ENCODE measurements at places on chromosomes 1 and 21. TPM values are rescaled to one million over a fixed set of nuclear protein-coding genes. Genes with fewer than 3 reads are reported as not detected.

DNA sequence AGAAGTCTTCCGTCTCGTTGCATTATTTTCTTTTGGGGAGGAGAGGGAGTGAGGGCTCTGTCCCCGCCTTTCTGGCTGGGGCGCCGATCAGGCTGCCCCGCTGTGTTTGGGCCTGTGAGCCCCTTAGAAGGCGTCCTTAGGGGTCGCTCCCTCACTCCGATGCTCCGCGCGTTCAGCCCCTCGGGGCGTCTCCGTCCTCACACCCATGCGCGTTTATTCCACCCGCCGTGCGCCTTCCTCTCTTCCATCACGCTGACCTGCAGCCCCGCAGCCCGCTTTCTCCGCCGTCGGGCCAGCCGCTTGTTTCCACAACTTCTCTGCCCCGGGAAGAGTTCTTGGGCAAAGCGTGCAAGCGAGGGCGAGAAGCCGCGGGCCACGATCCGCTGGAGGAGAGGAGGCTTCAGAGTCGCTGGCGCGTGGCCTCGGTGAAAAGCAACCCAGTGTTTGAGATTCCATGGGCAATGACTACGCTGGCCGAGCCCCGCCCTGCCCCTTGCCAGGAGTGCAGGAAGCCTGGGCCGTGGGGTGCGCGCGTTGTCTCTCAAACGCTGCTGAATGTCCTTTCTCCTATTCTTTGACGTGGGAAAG is 27.7 kb downstream of the TRIM11 start:
- H3K27me3 ChIP-seq: no peaks in the 10 kb centered on the region
- H3K4me1 ChIP-seq: peaks cover 6% of the 10 kb centered on the region
- H3K36me3 ChIP-seq: no peaks in the 10 kb centered on the region
- DNase-seq: peak; percentile 32

DNA sequence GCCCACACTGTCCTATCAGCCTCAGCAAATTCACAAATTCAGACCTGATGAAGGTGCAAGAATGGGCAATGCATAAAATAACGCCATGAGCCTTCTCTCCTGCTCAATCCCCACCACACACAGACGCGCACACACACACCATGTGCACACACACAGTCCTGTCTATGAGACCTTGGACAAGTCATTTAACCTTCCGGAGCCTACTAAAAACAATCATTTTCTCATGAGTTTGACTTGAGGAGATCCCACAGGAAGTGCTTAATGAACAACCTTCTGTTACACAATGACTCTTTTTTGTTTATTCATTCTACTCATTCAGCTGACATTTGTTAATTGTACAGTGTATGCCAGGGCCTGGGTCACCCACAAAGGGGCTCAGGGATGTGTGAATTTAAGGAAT is 125.4 kb downstream of the EDEM3 start:
- H3K36me3 ChIP-seq: no peaks in the 10 kb centered on the region
- peak overlapping the region; percentile 61 for H3K27ac ChIP-seq
- H3K4me1 ChIP-seq: peaks cover 50% of the 10 kb centered on the region
- no peaks in the 10 kb centered on the region for H3K27me3 ChIP-seq
- DNase-seq: no peak
- H3K4me3 ChIP-seq: no peak overlapping the region

- no peaks in the 10 kb centered on the region for H3K4me1 ChIP-seq
- H3K27me3 ChIP-seq: peaks cover 5% of the 10 kb centered on the region
- no peak overlapping the region for H3K27ac ChIP-seq
- H3K4me3 ChIP-seq: no peak overlapping the region
- no peaks in the 10 kb centered on the region for H3K36me3 ChIP-seq
Measured at GRCh38 chr1:30263888-30264671, 459.3 kb downstream of the MATN1 start.

- no peak for DNase-seq
- peaks cover 3% of the 10 kb centered on the region for H3K4me1 ChIP-seq
- no peak overlapping the region for H3K4me3 ChIP-seq
- H3K36me3 ChIP-seq: no peaks in the 10 kb centered on the region
Measured at GRCh38 chr1:91567583-91567982, 66.9 kb downstream of the CDC7 start.

DNA sequence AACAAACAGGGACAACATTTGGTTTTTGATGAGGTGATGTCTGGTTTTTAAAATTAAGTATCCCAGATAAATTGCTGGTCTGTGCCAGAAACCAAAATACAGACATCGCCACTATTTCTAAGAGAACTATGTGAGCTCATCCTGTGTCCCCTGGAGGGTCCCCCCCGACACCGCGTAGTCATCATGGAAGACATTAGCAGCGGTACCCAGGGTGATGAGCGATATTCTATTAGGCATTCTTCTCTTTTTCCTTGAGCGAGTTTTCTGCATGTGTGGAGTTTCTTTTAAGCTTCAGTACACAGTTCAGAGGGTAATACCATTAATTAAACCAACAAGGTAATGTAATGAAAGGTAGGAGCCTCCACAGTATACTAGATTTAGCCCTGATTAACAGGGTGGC is 26.5 kb downstream of the KAZN start:
- H3K27ac ChIP-seq: no peak overlapping the region
- no peak for DNase-seq
- no peaks in the 10 kb centered on the region for H3K36me3 ChIP-seq
- no peak overlapping the region for H3K4me3 ChIP-seq
- H3K27me3 ChIP-seq: no peaks in the 10 kb centered on the region
- H3K4me1 ChIP-seq: no peaks in the 10 kb centered on the region

DNA sequence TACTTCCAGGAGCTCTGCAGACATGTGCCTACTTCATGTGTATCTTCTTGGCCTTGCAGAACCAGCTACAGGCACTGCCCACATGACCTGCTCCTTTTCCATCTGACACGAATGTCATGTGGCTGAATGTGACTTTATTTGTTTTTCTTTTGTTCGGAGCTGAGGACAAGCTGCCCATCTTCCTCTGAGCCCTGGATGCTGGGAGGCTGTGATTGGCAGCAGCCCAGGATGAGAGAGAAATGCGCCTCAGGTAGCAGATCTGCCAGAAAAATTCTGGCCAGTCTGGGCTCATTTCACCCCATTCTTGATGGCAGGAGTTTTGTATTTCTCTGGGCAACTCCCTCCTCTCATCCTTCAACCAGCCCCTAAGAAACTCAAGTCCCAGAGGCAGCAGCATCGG is 372.0 kb downstream of the RPS6KC1 start:
- no peak overlapping the region for H3K27ac ChIP-seq
- DNase-seq: no peak
- no peaks in the 10 kb centered on the region for H3K36me3 ChIP-seq
- no peaks in the 10 kb centered on the region for H3K27me3 ChIP-seq
- no peaks in the 10 kb centered on the region for H3K4me1 ChIP-seq

GRCh38 chr1:11474826-11475225 is 4.1 kb upstream of the DISP3 start:
- no peaks in the 10 kb centered on the region for H3K36me3 ChIP-seq
- H3K4me3 ChIP-seq: no peak overlapping the region
- DNase-seq: no peak
- no peak overlapping the region for H3K27ac ChIP-seq
- H3K27me3 ChIP-seq: no peaks in the 10 kb centered on the region

GRCh38 chr1:198776602-198777029 is 137.8 kb downstream of the PTPRC start:
- peak overlapping the region; percentile 60 for H3K27ac ChIP-seq
- H3K4me3 ChIP-seq: no peak overlapping the region
- no peaks in the 10 kb centered on the region for H3K27me3 ChIP-seq
- no peaks in the 10 kb centered on the region for H3K4me1 ChIP-seq

DNA sequence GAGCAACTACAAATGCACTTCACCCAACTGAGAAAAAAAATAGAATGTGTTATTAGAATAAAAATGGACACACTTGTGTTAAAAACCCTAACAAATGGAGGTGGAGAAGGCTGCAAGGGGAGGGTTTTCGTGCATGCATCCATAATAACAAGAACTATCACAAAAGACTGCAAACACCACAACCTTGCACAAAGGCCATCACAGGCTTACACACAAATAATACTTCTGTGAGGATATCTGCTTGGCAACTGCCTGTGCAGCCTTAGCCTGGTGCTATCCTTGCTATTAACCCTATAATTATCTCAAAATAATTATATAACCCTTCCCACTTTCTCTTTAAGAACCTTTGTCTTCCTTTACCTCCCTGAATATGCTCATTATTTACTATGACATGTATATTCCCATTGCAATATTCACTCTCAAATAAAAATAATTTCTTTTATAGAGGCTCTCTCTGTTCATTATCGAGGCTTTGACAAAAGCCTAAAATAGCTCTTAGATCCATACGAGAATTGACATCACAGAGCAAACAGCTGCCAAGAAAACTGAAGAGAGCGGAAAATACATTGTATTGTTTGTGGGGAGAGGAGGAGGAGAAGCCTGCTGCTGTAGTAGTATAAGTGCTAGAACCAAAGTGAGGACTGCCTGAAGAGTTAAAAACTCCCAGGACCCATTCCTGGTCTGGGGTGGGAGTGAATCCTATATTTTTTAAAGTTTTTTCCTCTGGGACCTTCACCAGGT is 1768.7 kb downstream of the BRINP3 start:
- no peaks in the 10 kb centered on the region for H3K36me3 ChIP-seq
- H3K4me1 ChIP-seq: no peaks in the 10 kb centered on the region
- H3K27me3 ChIP-seq: no peaks in the 10 kb centered on the region
- no peak for DNase-seq

- no peak overlapping the region for H3K27ac ChIP-seq
- no peak for DNase-seq
- H3K27me3 ChIP-seq: peaks cover 3% of the 10 kb centered on the region
- no peaks in the 10 kb centered on the region for H3K4me1 ChIP-seq
- H3K4me3 ChIP-seq: no peak overlapping the region
Measured at GRCh38 chr1:233357595-233358397, 30.3 kb downstream of the MAP3K21 start.

DNA sequence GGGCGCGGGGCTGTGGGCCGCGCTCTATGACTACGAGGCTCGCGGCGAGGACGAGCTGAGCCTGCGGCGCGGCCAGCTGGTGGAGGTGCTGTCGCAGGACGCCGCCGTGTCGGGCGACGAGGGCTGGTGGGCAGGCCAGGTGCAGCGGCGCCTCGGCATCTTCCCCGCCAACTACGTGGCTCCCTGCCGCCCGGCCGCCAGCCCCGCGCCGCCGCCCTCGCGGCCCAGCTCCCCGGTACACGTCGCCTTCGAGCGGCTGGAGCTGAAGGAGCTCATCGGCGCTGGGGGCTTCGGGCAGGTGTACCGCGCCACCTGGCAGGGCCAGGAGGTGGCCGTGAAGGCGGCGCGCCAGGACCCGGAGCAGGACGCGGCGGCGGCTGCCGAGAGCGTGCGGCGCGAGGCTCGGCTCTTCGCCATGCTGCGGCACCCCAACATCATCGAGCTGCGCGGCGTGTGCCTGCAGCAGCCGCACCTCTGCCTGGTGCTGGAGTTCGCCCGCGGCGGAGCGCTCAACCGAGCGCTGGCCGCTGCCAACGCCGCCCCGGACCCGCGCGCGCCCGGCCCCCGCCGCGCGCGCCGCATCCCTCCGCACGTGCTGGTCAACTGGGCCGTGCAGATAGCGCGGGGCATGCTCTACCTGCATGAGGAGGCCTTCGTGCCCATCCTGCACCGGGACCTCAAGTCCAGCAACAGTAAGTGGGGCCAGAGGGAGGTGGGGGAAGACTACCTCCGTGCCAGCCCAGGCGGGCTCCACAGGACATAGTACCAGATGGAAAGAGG is 808 bp downstream of the MAP3K21 start:
- no peaks in the 10 kb centered on the region for H3K36me3 ChIP-seq
- DNase-seq: peak; percentile 49

GRCh38 chr1:38028105-38028591 is 15.6 kb downstream of the UTP11 start:
- peaks cover 7% of the 10 kb centered on the region for H3K36me3 ChIP-seq
- H3K27ac ChIP-seq: peak overlapping the region; percentile 72
- no peak for DNase-seq
- H3K27me3 ChIP-seq: no peaks in the 10 kb centered on the region
- no peak overlapping the region for H3K4me3 ChIP-seq
- H3K4me1 ChIP-seq: peaks cover 78% of the 10 kb centered on the region

DNA sequence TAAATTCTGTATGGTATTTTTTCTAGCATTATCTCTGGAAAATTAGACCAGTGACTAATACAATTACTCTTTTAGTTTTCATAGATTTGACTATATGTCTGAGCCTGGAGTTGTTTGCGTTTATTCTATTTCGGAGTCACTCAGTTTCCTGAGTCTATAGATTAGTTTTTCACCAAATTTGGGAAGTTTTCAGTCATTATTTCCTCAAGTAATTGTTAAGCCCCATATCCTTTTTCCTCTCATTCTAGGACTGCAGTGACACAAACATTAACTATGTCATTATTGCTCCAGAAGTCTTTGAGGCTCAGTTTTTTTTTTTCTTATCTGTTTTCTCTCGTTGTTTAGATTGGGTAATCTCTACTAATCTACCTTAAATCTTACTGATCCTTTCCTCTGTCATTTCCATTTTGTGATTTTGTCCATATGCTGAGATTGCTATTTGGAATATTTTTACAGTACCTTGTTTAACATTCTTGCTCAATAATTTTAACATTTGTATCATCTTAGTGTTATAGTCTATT is 886.2 kb downstream of the LTN1 start:
- no peaks in the 10 kb centered on the region for H3K36me3 ChIP-seq
- no peak for DNase-seq
- H3K27me3 ChIP-seq: no peaks in the 10 kb centered on the region
- H3K4me1 ChIP-seq: peaks cover 23% of the 10 kb centered on the region
- no peak overlapping the region for H3K27ac ChIP-seq

DNA sequence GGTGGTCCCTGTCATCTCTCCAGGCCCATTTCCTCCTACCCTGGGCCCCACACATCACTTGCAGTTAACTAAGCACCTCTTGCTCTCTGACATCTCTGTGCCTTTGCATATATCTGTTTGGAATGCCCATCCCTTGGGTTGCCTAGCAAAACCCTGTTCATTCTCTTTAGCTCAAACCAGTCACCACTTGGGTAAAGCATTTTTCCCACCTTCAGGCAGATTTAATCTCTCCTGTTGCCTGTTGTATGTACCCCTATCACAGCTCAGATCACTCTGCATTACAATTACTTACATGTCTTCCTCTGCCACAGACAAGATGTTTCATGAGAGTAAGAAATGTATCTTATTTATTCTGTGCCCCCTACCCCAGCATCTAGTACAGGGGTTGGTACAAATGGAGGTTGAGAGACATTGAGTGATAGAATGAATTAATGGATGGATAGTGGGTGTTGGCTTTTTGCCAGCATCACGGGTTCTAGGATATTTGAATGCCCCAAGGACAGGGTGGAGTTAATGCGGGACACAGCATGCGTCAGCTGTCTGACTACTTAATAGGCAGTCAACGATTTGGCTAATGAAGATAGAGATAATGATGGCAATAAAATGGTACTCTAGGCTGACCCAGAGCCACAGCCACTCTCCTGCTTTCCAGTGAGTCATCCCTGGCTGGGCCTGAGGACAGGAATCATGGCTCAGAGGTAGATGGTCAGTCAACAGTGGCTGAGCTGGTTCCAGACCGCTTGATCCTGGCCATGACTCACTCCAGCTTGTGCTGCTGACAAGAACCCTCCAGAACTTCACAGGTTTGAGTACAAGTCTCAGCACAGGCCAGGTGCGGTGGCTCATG is 6.5 kb downstream of the NR0B2 start:
- H3K36me3 ChIP-seq: no peaks in the 10 kb centered on the region
- H3K27ac ChIP-seq: no peak overlapping the region
- peak; percentile 38 for DNase-seq
- H3K4me3 ChIP-seq: no peak overlapping the region
- no peaks in the 10 kb centered on the region for H3K4me1 ChIP-seq
- no peaks in the 10 kb centered on the region for H3K27me3 ChIP-seq

- H3K36me3 ChIP-seq: no peaks in the 10 kb centered on the region
- no peaks in the 10 kb centered on the region for H3K4me1 ChIP-seq
- H3K4me3 ChIP-seq: no peak overlapping the region
Measured at GRCh38 chr1:241934201-241934848, 23.2 kb upstream of the BECN2 start.

Gene CD5L
- not detected for total RNA-seq

Gene SPATA45
- total RNA-seq: not detected

Gene RGS7
- total RNA-seq: not detected

Gene LY9
- 0.49 TPM for total RNA-seq

Gene FAM72C
- 0.13 TPM for total RNA-seq

Gene TNFRSF4
- 3.9 TPM for total RNA-seq

Gene CLDN17
- not detected for total RNA-seq
